ENCODE measurements at places on chromosomes 1 and 21.

GRCh38 chr1:156852418-156852874 is 6.5 kb downstream of the INSRR start:
- DNase-seq, result no peak

DNA sequence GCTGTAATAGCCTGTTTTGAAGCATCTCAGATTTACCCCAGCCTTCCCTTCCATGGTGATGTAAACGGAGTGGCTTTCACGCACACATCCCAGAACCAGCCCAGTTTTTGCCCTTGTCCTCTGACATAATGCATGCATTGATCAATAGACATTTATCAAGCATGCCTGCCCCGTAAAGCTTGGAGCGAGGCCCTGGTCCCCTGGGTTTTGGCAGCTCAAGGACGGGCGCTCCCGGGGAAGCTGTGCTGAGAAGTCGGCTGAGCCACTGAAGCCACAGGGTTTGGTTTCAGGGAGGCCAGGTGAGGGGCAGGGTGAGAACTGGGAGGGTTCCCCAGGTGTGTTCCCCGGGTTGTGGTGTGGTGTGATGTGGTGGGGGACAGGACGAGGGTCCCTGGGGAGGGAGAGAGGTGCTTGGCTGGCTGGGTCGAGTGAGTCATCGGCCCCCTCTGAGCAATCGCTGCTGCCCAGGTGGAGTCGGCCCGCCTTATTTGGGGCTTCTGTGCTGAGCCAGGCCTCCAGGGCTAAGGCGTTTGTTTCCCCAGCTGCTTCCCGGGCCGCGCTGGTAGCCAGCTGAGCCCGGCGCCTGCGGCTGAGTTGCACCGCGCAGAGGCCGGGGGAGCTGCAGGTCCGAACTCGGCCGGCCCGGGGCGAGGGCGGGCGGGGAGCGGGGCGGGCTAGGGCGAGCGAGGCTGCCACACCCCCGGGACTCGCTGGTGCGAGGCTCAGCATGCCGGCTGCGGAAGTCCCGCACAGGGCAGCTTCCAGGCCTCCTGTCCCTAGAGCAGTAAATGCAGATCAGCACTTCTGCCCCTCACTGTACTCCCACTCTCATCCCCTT is 23.6 kb downstream of the ATP2B4 start:
- DNase-seq, result no peak

DNA sequence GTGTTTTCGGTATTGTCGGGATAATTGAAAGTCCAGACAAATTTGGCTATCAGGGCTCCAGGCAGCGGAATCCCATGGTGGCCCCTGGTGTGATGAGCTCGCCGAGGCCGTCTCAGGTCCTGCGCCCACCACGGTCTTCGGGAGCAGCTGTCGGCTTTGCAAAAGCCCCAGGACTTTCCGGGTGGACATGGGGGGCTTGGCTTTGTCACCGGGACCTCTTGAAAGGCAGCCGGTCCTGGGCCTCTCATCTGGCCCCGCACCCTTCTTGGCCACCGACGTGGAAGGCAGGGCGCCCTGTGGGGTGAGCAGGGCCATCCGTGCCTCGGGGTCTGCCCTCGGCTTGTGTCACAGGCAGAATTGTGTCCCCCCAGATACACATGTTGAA is 87.1 kb upstream of the ACTRT2 start:
- no peak for DNase-seq

DNA sequence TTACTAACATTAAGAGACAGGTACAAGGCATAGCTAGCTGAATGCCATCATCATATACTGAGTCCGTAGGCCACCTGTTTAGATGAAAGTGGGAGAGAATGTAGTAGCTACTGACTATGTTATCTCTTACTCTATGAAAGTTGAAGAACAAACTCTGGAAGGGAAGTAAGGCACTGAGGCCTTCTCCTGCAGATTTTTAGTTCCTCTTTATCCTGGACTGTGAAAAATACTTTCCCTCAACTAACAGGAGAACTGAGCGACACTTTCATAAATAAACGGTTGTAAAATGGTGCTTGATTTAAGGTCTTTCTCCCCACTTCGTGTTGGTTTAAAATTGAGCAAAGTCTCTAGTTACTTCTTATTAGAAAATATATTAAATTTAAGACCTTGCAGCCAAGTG is 101.9 kb downstream of the FNBP1L start:
- no peak for DNase-seq

- no peak for DNase-seq
These were observed 513 bp downstream of the GTF2B start for GRCh38 chr1:88890791-88891317.

DNA sequence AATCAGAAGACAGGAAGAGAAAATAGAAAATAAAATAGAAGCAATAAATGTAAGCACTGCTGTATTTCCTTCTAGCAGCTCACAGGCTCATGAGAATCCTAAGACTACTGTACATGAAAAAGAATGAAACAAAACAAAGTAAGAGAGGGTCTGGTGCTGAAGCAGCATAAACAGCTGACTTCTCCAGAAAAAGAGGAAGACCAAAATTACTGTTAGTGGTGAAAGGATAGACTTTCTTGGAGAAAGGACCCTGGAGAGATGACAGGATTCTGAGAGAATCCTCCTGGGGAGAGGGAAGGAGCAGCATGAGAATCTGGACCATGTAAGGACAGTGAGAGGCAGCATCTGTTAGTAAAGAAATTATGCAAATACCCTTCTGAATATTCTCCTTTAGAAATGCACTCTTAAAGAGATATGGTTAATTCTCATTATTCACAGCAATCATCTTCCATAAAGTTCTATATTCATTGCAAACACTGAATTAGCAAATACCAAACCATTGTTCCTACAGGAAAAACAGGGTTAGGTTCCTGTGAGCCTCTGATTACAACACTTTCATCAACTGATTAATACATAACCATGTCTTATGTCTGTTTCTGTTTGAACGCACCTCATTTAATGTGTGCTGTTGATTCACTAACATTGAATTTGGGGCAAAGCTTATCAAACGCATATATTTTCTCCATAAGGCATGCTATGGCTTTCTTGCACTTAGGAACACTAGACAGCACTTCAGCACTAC is 17.0 kb downstream of the SLC25A24 start:
- no peak for DNase-seq

DNA sequence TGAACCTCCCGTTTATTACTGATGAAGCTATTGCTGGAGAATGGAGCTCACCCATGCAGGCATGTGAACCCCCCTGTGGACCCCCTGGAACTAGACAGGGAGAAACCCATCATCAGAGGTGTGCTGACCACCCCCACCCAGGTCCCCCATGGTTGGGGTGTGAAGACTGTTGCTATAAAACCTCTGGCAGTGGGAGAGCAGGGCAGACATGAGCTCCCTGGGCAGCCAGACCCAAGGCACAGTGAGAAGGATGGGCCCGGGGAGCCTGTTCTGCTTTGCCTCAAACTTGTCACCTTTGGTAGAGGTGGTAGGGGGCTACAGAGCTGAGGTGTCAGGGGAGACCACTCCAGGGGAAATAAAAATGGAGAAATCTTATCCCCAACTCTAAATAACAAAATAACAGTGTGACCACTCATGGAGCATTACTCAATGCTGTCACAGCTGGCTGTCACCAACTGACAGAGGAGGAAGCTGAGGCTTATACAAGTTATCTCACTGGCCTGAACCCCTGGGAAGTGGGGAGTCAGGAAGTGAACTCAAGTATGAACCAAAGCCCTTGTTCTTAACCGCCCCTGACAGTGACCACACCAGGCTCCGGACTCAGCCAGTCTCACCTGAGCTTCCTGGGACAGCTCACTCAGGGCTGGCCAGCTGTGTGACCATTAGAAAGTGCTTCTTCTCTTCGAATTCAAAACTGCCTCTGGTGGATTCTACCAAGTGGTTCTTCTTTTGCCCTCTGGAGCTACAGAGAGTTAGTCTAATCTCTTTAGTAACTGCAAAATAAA is 698.8 kb downstream of the MATN1 start:
- no peak for DNase-seq

- no peak for DNase-seq
These were observed 93.6 kb upstream of the ZNF678 start for GRCh38 chr1:227469708-227470107.

- no peak for DNase-seq
These were observed at the start of gene TMEM269 for GRCh38 chr1:42784946-42785693. TMEM269 (plus strand) TSS chr1:42784991; CDS start chr1:42789894, 4,903 bp downstream.

DNA sequence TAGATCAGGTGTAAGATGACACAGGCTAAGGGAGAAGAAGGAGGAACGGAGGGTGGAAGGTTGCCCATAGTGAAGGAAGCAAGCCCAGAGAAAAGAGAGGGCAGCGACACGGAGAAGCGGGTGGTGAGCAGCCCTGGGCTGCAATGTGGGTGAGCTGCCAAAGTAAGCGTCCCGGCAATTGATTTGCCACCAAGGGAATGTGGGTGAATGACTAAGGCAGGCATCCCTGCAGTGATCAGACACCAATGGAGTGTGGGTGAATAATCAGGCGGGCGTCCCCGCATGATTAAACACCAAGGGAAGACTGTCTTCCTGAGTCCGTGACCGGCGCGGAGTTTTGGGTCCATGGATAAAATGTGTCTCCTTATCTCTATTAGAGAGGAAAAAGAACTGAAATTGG is 79.6 kb downstream of the UCHL5 start:
- DNase-seq, result no peak

GRCh38 chr1:80427881-80428280 is 1372.9 kb upstream of the ADGRL2 start:
- DNase-seq, result no peak

DNA sequence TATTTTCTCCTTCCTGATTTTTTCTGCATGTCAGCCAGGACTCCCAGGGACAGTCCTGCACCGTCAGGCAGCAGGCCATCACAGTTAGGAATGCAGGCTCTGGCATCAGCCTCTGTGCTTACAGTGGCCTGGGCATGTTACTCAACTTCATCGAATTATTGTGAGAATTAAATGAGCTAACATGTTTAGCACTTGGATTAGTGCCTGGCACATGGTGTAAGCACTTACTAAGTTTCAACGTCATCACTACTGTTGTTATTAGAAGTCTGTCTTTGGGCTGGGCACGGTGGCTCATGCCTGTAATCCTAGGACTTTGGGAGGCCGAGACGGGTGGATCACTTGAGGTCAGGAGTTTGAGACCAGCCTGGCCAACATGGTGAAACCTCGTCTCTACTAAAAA is 45.1 kb downstream of the SCCPDH start:
- no peak for DNase-seq

DNA sequence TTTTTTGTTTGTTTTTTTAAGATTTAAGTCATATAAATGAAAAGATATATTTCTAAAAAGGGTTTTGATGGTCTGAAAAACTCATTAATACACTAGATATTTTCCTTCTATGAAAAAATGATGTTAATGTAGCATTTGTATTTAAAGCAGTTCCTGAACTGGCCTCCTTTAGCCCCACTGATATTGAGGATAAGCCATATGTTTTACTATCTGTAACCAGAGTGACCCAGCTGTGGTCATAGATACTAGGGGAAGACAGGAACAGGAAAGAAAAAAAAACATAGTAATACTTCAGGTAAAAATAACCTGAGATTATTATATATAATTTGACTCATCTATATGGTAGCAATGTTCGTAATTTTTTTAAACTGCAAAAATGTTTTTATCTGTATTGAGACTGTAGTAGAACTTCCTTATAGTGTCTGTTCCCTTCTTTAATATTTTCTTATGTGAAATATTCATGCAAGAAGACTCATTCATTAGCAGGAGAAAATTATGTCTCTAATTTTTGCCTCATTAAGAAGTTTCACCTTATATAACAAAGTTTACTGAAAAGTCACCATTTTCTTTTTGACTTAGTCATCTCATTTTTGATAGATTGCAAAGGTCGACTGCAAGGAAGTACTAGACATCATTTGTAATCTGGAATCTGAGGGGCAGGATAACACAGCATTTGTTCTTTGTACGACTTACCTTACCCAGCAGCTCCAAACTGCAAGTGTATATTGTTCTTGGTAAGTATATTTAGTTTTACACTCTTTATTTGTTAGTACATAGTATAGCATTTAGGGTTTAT is 25.6 kb upstream of the TMCO2 start:
- DNase-seq, result no peak

- DNase-seq, result no peak
These were observed 60.2 kb downstream of the MORN1 start for GRCh38 chr1:2331200-2331544.

DNA sequence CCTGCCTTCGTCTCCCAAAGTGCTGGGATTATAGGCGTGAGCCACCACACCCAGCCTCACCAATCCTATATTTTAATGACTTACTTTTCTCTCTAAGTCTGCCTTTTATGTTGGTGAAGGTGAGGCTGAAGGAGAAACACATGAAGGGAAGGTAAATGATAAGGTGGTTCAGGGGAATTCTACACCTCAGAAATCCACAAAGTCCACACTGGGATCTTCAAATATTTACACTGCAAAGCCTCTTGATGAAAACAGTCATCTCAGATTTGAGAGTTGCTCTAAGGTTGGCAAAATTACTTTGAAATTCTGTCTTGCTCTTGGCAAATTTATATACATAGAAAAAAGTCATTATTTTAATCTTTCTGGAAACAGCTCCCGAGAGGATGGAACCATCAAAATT is 42.0 kb upstream of the CACHD1 start:
- no peak for DNase-seq

- DNase-seq, result no peak
These were observed 101.6 kb downstream of the AJAP1 start for GRCh38 chr1:4755864-4756504.

- DNase-seq, result no peak
These were observed 14.7 kb upstream of the PTGFR start for GRCh38 chr1:78475888-78476610.

DNA sequence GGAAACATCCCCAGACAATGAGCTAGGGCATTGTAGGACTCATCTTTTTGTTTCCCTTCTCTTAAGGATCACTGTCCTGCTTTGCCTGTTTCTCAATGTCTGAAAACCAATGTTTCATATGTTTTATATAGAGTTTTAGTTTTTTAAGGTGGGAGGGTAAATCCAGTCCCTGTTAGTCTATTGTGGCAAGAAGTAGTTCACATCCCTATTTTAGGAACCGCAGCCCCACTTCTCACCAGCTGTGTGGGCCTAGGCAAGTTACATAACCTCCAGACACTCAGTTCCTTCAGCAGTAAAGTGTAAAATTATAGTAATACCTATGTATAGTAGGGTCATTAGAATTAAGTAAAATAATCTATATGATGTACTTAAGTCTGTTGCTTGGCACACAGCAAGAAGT is 105.8 kb upstream of the WLS start:
- no peak for DNase-seq

DNA sequence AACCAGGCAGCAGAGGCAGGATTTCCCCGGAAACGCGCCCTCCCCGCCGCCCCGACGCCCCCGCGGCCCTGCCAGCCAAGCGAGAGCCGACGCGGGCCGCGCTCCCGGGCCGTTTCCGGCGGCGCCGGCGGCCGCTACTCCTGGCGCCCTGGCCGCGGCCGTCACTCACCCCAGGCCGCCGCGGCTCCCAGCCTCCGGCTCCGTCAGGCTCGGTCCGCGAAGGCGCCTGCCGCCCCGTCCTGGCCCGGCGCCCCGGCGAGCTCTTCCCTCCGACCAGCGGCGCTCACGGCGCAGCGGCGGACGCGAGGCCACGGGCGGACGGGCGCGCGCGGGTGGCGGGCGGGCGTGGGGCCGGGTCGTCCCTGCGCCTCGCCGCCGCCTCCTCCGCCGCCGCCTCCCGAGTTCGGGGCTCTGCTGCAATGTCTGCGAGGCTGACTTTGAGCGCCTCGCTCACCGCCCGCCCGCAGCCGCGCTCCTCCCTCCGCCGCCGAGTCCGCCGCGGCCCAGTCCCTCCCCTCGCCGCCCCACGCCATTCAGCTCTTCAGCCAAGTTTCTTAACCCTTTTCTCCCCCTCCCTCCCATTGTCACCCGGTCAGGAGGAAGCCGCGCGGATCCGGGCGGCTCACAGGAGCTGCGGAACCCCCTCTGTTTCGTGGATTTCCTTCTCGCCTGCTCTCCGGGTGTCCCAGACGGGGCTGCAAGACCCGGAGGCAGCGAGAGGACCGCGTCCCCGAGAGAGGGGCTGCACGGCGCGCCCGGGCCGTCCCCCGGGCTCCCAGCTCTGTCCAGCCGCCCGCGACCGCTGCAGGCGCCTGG is at the start of gene NRIP1:
Gene NRIP1 (minus strand): TSS at position 425 of the 816 bp plus-strand sequence. CDS start 96,808 bp downstream, outside the sequence.
- peak; percentile 42 for DNase-seq

- DNase-seq, result no peak
These were observed 8.7 kb downstream of the CFAP107 start for GRCh38 chr1:12754738-12755137.

All from activated CD8-positive, alpha-beta memory T cell treated with anti-CD3 and anti-CD28 coated beads for 48 hours (primary cell).